T-helper 17 cell (primary cell): ENCODE measurements at places on chromosomes 7 and 10. TPM values are rescaled to one million over a fixed set of nuclear protein-coding genes. Genes with fewer than 3 reads are reported as not detected.
A peak's percentile ranks its signal among the peaks of the same experiment; 100 is the strongest.

DNA sequence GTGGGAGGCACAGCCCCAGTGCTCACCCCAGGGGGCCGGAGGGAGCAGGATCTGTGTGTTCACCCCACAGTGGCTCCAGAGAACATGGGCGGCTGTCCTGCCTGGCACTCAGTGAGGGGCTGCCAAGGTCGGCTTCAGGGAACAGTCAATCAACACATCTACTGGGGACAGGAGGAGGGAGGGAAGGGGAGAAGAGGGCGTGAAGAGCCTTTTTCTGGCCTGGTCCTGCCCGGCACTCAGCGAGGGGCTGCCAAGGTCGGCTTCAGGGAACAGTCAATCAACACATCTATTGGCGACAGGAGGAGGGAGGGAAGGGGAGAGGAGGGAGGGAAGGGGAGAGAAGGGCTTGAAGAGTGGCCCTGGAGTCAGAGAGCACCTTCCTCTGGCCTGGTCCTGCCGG lies 184.9 kb downstream of the ADARB2 start:
- no peak overlapping the region for H3K27ac ChIP-seq
- no peaks in the 10 kb centered on the region for H3K36me3 ChIP-seq
- H3K27me3 ChIP-seq = peaks cover 12% of the 10 kb centered on the region

DNA sequence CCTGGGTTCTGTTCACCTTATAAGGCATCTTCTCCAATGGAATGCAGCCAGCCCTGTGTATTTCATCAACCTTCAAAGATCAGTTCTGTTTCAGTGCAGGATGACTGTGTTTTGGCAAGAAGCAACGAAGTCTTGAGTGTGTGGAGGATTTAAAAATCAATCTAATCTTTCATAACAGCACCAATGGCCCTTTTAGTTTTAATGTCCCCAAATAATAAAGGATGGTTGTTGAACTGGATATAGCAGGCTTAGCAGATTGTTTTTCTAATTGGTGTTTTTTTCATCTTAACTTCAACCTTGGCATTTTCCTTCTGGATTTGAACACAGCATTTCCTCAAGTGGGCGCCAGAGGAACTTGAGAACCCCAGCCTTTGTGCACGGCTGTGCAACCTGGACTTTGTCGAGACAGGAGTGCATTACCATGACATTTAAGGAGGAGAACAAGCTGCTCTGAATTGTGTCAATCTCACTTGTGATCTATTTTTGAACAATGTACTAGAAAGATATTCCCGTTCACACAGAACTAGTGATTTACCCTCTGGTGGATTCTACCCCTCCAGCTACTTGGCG lies 313.3 kb upstream of the AKR1E2 start:
- peaks cover 17% of the 10 kb centered on the region for H3K27me3 ChIP-seq
- H3K4me3 ChIP-seq = no peak overlapping the region
- H3K4me1 ChIP-seq = peaks cover 10% of the 10 kb centered on the region
- H3K36me3 ChIP-seq = peaks cover 3% of the 10 kb centered on the region

GRCh38 chr10:14254368-14254767 lies 76.4 kb downstream of the FRMD4A start:
- no peaks in the 10 kb centered on the region for H3K4me1 ChIP-seq
- no peak overlapping the region for H3K27ac ChIP-seq
- no peak for DNase-seq
- no peak overlapping the region for H3K4me3 ChIP-seq

DNA sequence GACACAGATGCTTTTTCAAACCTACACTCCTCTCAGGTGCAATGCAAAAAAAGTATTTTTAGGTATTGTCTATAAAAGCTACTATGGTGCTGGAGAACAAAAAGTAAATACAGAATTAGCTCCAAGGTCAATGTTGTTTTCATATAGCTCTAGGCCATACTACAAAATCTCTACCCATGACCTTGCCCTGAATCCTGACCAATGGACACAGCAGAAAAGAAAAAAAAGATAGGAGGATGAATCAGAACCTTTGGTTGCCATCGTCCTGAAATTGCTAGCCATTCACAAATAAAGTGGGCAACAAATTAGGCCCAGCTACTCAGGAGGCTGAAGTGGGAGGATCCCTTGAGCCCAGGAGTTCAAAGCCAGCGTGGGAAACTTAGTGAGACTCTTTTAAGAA lies 35.2 kb upstream of the RELN start:
- no peak for DNase-seq
- H3K36me3 ChIP-seq = no peaks in the 10 kb centered on the region
- H3K4me3 ChIP-seq = no peak overlapping the region
- H3K27me3 ChIP-seq = no peaks in the 10 kb centered on the region

DNA sequence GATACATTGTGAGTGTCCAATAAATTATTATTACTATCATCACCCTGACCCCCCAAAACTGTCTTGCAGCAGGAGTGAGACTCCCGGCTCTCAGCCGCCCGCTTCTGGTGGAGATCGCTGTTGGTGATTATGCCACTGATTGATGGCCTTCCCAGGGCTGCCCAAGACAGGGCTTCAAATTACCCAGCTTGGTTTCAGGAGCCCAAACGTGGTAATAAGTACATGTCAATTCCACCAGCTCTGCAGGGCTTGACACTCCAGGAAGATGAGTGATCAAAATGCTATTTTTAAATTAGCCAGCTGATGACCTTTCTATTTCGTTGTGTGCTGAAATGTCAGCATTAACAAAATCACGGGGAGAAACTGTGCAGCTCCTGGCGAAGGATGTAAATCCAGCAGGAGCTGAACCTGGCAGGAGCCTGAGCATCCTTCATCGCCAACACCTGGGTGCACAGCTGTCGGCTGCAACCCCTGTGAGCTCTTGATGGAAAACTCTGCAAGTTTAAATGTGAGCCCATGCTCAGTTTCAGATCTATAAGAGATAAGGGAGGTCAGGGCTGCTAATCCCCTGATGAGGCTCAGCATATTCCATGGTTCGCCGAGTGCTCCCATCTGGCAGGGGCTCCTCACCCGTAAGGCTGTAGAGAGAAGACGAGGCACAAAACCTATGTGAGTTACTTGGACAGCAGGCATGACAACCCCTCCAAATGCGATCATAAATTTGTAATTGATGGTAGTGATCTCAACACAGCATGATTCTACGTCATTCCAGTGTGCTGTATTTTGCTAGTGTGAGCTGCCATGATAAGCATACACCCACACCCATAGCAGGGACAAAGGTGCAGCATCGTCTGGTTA lies 446.3 kb downstream of the TCERG1L start:
- H3K27me3 ChIP-seq = peaks cover 1% of the 10 kb centered on the region
- no peak overlapping the region for H3K27ac ChIP-seq
- no peak for DNase-seq
- no peaks in the 10 kb centered on the region for H3K4me1 ChIP-seq
- H3K36me3 ChIP-seq = no peaks in the 10 kb centered on the region
- H3K4me3 ChIP-seq = no peak overlapping the region

DNA sequence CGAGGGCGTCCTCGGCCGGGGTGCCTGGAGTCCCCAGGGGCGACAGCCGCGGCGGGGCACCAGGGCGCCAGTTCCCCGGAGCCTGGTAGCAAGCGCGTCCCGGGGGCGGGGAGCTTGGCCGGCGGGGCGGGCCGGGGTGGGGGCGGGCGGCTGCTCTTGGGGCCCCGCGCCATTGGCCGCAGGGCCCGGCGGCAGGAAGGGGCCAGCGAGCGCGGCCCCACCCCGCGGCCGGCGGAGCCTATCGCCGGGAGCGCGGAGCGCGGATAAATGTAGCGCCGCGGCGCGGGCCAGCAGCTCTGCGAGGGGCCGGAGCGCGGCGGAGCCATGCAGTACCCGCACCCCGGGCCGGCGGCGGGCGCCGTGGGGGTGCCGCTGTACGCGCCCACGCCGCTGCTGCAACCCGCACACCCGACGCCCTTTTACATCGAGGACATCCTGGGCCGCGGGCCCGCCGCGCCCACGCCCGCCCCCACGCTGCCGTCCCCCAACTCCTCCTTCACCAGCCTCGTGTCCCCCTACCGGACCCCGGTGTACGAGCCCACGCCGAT lies at the start of gene HHEX:
Gene HHEX (plus strand): TSS at position 293 of the 548 bp plus-strand sequence. CDS start 32 bp downstream, at position 325.
- H3K27me3 ChIP-seq = peaks cover 48% of the 10 kb centered on the region
- peak within 1 kb of the TSS; percentile 82 for H3K4me3 ChIP-seq

GRCh38 chr10:126481181-126481580 lies 92.9 kb upstream of the ADAM12 start:
- no peaks in the 10 kb centered on the region for H3K4me1 ChIP-seq
- no peaks in the 10 kb centered on the region for H3K27me3 ChIP-seq
- H3K27ac ChIP-seq = no peak overlapping the region
- H3K36me3 ChIP-seq = no peaks in the 10 kb centered on the region

GRCh38 chr10:74926791-74927585 lies 100.6 kb downstream of the KAT6B start:
- no peak for DNase-seq
- peak overlapping the region; percentile 54 for H3K27ac ChIP-seq
- peaks cover 3% of the 10 kb centered on the region for H3K36me3 ChIP-seq
- H3K27me3 ChIP-seq = no peaks in the 10 kb centered on the region

The GHRHR gene
- not detected for total RNA-seq

The FRMPD2 gene
- not detected for total RNA-seq

The SPAM1 gene
- not detected for total RNA-seq
